Activated gamma-delta T cell (primary cell): ENCODE measurements at places on chromosomes 3 and 15.

- peak; percentile 73 for DNase-seq
Measured at GRCh38 chr15:39580117-39580484, 778 bp upstream of the THBS1 start.

DNA sequence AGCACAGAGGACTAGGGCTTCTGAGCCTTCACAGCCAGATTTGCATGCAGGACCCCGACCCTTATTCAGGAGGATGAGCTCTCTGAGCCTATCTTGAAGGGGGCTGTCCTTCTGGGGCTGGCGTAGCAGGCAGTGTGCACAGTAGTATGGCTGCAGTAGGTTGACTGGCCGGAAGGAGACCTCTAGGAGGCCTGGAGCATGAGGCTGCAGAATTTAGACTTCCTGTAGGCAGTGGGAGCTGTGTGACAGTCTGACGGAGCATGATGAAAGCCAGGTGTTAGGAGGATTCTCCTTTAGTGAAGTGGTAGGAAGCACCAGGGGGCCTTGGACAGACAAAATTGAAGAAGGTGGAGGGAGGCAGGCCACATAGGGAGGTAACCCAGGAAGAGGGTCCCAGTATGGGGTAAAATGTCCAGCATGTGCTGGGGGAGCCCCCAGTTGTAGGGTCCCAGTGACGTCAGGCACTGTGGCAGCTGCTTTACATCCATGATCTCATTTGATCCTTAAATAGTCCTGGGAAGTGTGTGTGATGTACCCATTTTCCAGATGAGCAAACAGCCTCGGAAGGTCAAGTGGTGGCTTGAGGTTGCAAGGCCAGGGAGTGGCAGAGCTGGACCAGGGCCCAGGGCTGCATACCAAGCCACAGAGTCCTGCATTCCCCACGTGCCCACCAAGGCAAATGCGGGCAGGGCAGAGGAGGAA is 36.1 kb downstream of the SPSB4 start:
- DNase-seq: no peak

DNA sequence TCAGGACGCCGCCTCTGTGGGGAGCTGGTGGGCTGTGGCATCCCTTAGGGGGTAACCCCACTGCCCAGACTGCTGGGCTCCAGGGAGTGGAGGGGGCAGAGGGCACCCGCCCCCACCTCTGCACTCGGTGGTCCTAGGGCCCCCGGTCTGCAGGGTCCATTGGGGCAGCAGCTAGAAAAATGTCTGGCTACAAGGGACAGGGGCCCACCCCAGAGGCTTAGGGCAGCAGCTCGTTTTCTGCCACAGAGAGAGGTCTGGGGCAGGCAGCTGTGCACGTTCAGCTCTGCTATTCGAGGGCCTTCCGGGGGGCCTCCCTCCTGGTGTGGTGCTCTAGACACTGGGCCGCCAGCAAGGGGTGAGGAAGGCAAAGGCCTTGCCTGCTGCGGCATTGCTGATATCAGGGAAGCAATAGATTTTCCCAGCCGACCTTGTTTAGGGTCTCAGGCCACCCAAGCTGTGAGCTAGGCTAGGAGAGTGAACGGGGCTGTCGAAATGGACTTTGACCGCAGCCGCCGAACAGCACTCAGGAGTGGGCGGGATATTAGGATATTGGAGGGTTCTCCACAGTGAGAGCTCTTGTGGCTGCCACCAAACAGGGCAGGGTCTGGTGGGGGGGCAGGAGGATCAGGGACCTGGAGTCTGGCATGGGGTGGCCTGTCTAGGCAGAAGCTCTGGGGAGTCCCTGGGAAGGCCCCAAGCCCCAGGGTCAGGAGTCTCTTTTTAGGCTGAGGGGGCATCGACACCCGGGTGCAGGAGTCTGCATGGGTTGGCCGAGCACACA is 61.4 kb upstream of the KLF13 start:
- no peak for DNase-seq

- DNase-seq: no peak
Measured at GRCh38 chr3:197335428-197336132, 37.2 kb upstream of the DLG1 start.

- DNase-seq: no peak
Measured at GRCh38 chr3:173139420-173139819, 1.6 kb downstream of the SPATA16 start.

DNA sequence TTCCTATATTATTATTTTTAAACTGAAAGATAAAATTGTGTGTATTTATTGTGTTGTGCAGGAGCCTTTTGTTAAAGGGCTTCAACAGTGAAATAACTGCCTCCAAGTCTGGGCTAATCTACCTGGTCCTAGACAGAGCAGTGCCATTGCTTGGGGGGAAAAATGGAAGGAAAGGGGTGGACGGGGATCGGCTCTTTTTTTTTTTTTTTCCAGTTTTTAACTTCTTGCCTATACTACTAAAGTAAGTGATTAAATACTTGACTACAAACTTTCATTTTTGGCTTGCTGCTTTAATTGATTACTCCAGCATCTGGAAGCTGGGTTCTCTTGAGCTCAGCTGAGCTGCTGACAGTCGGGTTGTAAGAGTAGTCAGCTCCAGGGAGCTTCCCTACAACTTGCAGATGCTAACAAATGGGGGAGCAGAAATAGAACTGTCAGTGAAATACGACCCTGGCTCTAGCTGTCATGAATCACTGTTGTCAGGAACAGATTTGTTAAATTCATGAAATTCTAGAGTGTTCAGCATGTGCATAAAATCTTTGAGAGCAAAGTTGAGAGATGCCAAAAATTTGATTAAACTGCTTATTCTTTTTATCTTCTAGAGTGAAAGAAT is 276.7 kb downstream of the ROBO1 start:
- no peak for DNase-seq

- no peak for DNase-seq
Measured at GRCh38 chr3:53900666-53901331, 9.1 kb upstream of the SELENOK start.

DNA sequence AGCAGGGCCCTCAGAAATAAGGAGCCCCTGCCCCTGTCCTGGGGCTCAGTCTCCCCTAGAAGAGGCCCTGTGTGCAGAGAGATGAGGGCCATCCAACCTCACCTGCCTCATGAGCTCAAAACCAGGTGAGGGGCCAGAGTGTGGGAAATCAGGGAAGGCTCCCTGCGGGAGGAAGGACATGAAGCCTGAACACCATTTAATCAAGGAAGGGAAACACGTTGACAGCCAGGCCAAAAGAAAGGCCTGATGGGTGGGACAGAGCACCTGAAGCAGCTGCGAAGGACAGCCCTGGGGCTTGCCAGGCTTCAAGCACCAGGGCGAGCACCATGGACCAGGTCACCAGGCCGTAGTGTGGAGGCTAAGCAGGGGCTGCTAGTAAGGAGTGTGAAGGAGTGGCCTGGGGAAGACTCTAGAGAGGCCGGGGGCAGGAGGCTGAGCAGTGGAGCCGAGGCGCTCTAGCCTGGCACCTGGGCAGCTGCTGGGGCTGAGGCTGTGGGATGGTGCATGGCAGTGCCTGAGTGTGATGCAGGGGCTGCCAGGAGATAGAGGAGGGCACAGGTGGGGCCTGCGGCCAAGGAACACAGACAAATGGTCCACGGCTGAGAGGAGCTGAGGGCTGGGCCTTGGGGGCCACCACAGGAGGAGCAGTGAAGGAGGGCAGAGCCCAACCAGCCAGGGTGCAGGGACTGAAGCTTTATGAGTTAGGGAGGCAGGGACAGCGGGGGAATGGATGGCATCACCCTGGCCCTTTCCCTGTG is 16.1 kb downstream of the ACAA1 start:
- DNase-seq: no peak

DNA sequence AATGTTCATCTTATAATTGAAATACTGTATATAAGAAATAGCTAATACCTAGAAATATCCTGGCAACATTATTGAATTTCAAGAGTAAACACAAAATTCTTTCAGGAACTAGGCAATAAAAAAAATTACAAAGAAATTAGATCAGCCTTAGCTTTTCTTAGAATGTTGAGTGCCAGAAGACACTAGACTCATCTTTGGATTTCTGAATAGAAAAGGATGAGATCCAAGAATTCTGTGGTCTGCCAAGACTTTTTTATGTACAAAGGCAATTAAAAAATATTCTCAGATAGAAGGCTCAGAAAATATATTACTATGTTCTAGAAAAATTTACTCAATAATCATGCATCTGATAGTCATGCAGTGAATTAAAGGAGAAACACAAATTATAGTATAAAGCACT is 294.5 kb upstream of the CDIN1 start:
- DNase-seq: no peak

GRCh38 chr3:190127195-190127594 is 6.5 kb upstream of the P3H2 start:
- DNase-seq: no peak

DNA sequence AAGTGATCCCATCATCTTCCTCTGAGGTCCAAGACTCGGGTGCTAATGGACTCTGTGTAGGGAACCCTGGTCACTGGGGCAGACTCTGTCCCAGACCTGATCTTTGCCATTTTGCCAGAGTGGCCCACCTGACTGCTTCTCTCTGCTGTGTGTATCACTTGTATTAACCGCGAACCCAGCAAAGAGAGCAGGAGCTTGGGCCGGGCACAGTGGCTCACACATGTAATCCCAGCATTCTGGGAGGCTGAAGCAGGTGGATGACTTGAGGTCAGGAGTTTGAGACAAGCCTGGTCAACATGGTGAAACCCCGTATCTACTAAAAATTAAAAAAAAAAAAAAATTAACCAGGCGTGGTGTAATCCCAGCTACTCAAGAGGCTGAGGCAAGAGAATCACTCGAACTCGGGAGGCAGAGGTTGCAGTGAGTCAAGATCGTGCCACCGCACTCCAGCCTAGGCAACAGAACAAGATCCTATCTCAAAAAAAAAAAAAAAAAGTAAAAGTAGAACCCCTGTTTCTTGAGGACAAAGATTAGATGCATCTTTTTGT is 32.9 kb upstream of the CYP11A1 start:
- no peak for DNase-seq

- no peak for DNase-seq
Measured at GRCh38 chr3:48695393-48695753, 9.7 kb upstream of the NCKIPSD start.

GRCh38 chr3:45409369-45409768 is 21.0 kb downstream of the LARS2 start:
- no peak for DNase-seq

- DNase-seq: no peak
Measured at GRCh38 chr3:178833695-178834094, 237.9 kb downstream of the ZMAT3 start.

- no peak for DNase-seq
Measured at GRCh38 chr3:146831659-146832058, 226.5 kb upstream of the PLSCR5 start.

DNA sequence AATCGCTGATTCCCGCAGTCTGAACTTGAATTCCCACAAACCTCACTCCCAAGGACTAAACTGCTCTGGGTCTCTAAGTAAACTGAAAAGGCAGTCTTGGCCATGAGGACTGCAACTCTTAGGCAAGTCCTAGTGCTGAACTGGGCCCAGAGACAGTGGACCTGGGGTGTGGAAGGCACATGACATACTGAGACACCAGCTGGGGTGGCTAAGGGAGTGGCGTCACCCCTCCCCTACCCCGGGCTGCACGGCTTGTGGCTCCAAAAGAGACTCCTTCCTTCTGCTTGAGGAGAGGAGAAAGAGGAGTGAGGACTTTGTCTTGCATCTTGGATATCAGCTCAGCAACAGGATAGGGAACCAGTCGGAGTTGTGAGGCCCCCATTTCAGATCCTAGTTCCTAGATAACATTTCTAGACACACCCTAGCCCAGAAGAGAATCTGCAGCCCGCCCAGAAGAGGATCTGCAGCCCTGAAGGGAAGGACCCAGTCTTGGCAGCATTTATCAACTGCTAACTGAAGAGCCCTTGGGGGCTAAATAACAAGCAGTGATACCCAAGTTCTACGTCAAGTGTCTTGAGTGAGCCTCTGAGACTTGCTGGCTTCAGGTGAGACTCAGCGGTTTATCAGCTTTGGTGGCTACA is 110.7 kb upstream of the C3orf80 start:
- no peak for DNase-seq

- DNase-seq: no peak
Measured at GRCh38 chr3:11611341-11611799, 32.3 kb downstream of the VGLL4 start.
